Fibroblast of lung (primary cell): ENCODE measurements at places on chromosomes 1 and 21. TPM values are rescaled to one million over a fixed set of nuclear protein-coding genes. Genes with fewer than 3 reads are reported as not detected.

DNA sequence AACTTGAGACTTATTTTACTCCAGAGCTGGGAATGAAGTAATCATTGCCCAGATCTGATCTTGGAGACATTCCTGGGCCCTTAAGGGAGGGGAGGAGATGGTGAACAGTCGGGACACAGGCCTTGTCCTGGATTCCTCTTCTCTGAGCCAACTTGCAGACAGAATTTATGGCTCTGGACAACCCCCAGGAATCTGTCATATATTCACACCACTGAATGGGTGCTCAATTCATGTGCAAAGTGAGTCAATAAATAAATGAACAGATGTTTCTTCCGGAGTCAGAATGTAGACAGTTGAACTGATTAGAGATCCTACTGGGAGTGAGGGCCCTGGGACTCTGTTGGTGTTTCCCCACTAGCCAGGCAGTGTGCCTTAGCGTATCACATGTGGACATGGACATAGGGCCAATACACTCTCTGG lies 2.6 kb downstream of the TUFT1 start:
- H3K27ac ChIP-seq = peak overlapping the region; percentile 23
- H3K36me3 ChIP-seq = no peaks in the 10 kb centered on the region
- DNase-seq = peak; percentile 95
- no peaks in the 10 kb centered on the region for H3K27me3 ChIP-seq

GRCh38 chr1:232501854-232502253 lies 128.1 kb downstream of the SIPA1L2 start:
- no peaks in the 10 kb centered on the region for H3K36me3 ChIP-seq
- no peak overlapping the region for H3K4me3 ChIP-seq
- DNase-seq = no peak

- H3K27me3 ChIP-seq = no peaks in the 10 kb centered on the region
- no peaks in the 10 kb centered on the region for H3K36me3 ChIP-seq
- no peak for DNase-seq
- no peak overlapping the region for H3K27ac ChIP-seq
Observed at GRCh38 chr1:13701271-13701640, 1.3 kb downstream of the PRDM2 start.

GRCh38 chr21:21162786-21163185 lies 164.6 kb downstream of the NCAM2 start:
- H3K4me3 ChIP-seq = no peak overlapping the region
- H3K36me3 ChIP-seq = no peaks in the 10 kb centered on the region
- peaks cover 3% of the 10 kb centered on the region for H3K4me1 ChIP-seq
- no peaks in the 10 kb centered on the region for H3K27me3 ChIP-seq
- H3K27ac ChIP-seq = no peak overlapping the region

GRCh38 chr1:223713546-223714420 lies 1.4 kb downstream of the CAPN2 start:
- no peaks in the 10 kb centered on the region for H3K27me3 ChIP-seq
- DNase-seq = no peak
- peaks cover 27% of the 10 kb centered on the region for H3K4me1 ChIP-seq
- H3K4me3 ChIP-seq = peak overlapping the region; percentile 95

DNA sequence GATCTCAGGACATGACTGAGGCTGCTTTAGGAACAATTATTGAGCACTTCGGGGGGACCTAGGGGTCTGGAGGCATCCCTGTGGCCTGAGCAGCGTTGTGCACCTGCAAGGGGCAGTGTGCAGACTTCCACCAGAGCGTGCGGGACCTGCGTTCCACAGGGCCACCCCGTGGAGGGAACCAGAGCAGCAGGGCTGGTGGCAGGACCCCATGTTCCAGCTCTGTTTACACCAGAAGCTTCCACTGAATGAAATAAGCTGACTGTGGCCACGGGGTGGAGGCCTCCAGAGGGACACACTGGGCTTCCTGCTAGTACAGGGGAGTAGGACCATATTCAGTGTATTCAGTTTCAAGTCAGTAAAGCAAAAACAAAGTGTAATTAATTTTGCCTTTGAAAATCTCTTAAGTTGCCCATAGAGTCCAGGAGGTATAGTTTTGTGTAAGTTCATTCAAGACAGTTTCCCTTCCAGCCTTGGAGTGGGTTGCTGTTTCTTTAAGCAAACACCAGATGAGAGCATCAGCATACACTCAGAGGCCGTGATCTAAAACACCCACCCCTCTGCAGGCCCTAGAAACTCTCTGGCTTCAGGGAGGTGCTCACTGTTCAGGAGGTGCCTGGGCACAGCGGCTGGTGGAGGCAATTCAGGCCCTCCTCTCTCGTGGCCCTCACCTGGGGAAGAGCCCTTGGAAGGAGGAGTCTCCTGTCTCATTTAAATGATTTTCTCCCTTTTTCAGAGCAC lies 16.6 kb downstream of the SLC1A7 start:
- no peak overlapping the region for H3K4me3 ChIP-seq
- no peak for DNase-seq
- H3K36me3 ChIP-seq = no peaks in the 10 kb centered on the region
- no peak overlapping the region for H3K27ac ChIP-seq
- no peaks in the 10 kb centered on the region for H3K27me3 ChIP-seq

DNA sequence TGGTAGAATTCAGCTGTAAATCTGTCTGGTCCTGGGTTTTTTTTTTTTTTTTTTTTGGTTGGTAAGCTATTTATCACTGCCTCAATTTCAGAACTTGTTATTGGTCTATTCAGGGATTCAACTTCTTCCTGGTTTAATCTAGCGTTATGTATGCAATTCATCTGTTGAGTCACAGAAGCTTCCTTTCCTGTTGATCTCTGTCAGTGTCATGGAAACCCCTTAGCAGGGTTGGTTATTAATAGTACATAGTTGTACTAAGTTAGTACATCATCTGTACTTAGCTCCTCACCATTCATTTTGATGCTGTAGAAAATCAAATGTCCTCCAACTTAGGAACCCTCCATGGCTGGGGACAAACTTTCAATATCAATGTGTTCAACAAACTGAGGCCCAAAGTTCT lies 51.0 kb upstream of the BARHL2 start:
- H3K36me3 ChIP-seq = no peaks in the 10 kb centered on the region
- H3K4me1 ChIP-seq = no peaks in the 10 kb centered on the region
- no peak overlapping the region for H3K4me3 ChIP-seq
- no peaks in the 10 kb centered on the region for H3K27me3 ChIP-seq
- no peak overlapping the region for H3K27ac ChIP-seq

GRCh38 chr1:53485478-53486394 lies 26.5 kb downstream of the DMRTB1 start:
- no peak overlapping the region for H3K27ac ChIP-seq
- H3K36me3 ChIP-seq = no peaks in the 10 kb centered on the region
- H3K4me1 ChIP-seq = no peaks in the 10 kb centered on the region
- H3K27me3 ChIP-seq = peaks cover 26% of the 10 kb centered on the region

DNA sequence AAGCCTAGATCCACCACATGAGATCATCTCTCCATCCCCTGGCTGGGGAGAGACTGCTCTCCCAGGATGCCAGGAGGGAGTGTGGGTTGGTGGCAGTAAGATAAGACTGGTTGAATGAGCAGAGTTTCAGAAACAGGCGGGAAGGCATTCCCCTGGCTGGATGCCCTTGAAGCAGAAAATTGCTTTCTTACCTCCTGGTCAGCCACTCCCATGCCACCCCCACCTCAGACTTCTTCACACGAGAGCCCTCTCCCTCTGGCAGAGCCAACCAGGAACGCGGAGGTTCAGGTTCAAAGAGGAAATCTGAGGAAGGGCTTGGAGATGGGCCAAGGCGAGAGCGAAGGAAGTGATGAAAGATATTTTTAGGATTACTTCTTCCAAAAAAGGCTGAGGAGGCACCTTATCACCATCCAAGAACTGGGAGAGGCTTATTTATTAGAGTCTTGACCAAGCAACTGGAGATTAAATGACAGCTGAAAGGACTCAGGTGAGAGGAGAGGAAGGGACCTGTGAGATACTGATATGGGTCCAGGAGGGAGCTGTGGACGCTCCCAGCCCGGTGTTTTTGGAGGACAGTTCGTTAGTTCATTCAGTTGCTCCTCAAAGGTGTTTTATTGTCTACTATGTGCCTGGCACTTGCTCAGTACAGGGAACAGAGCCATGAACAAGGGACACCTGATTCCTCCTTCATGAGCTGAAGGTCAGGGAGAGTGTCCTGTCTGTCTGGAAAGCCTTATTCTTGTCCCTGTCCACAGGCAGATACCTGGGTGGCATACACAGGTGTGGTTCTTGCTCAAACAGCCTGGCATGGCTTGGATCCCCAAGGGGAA lies 18.9 kb upstream of the SLC26A9 start:
- H3K27ac ChIP-seq = no peak overlapping the region
- DNase-seq = peak; percentile 51
- H3K36me3 ChIP-seq = no peaks in the 10 kb centered on the region
- H3K4me3 ChIP-seq = no peak overlapping the region
- peaks cover 3% of the 10 kb centered on the region for H3K27me3 ChIP-seq
- no peaks in the 10 kb centered on the region for H3K4me1 ChIP-seq

- no peaks in the 10 kb centered on the region for H3K27me3 ChIP-seq
- H3K27ac ChIP-seq = no peak overlapping the region
- H3K4me1 ChIP-seq = no peaks in the 10 kb centered on the region
- no peaks in the 10 kb centered on the region for H3K36me3 ChIP-seq
- no peak overlapping the region for H3K4me3 ChIP-seq
Observed at GRCh38 chr1:31811605-31812004, 4.2 kb downstream of the SPOCD1 start.

DNA sequence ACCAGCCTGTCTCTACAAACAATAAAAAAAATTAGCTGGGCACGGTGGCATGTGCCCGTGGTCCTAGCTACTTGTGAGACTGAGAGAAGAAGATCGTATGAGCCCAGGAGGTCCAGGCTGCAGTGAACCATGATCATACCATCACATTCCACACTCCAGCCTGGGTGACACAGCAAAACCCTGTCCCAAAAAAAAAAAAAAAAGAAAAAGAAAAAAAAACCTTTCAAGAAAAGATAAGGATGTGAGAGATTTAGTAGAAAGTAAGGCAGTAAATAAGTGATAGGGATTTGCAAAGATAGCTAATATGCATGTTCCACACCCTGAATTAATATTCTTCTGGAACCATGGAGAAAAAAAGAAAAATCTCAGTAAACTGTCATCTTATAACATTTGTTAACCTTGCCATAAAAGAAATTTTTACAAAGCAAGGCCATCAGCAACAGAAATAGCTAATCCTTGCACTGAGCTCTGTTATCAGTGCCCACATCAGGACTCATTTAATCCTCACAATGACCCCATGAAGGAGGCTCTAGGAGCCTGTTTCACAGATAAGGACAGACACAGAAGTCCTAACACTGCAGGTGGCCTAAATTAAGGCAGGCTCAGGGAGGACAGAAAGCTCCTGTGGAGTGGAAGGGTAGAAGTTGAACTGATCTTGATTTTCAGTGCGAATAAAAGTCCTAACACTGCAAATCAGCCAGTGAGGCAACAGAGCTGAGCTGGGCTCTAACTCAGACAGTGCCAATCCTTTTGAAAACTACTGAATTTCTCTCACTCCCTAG lies 7.6 kb downstream of the GNB1 start:
- peak; percentile 41 for DNase-seq
- peak overlapping the region; percentile 65 for H3K27ac ChIP-seq
- H3K27me3 ChIP-seq = no peaks in the 10 kb centered on the region
- no peak overlapping the region for H3K4me3 ChIP-seq
- H3K4me1 ChIP-seq = peaks cover 9% of the 10 kb centered on the region

The RBM8A gene
- total RNA-seq = 56.6 and 61.9 TPM in 2 replicates

The GBP7 gene
- not detected in 2 replicates for total RNA-seq

The ZNF648 gene
- not detected in 2 replicates for total RNA-seq
